Pons (tissue), 1 donor: ENCODE measurements at places on chromosomes 12 and 14.

DNA sequence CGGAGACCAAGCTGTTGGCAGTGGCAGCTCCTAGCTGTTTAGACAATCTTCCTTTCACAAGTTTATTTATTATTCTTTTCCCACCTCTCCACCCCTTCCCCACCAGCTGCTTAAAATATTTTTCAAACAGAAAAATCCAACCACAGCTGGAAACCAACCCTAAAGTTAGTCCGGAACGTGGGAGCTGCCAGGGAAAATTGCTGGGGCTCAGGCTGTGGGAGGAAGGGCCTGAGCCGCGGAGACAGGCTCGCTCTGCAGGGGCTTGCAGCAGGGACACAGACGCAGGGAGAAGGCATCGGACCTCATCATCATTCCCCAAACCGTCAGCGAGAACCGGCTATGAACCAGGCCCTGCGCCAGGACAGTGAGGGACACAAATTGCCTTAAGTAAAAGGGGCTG is 16.1 kb upstream of the TMEM106C start:
- no peak for DNase-seq

DNA sequence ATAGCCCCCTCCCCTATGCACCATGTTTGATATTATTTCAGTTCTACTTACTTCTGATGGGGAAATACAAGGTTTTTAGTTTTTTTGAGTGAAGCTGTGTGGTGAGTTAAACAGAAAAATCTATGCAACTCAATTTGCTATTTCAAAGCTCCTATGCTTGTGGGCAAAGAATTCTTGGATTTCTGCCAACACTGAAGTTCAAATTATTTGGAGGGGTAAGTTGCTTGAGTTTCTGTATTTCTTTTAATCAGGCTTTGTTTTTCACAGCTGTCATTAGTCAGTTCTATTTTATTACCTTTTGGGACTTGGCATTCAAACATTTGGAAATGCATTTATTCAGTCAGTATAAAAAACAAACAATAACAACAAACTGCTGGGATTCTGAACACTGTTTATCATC is 407.5 kb upstream of the MGAT4C start:
- no peak for DNase-seq

- peak; percentile 95 for DNase-seq
Observed at GRCh38 chr12:6937481-6938352, 5.9 kb upstream of the RNU7-1 start.

GRCh38 chr12:1862973-1863372 is 42.6 kb downstream of the LRTM2 start:
- no peak for DNase-seq

GRCh38 chr12:104643093-104643818 is 186.5 kb downstream of the CHST11 start:
- DNase-seq: peak; percentile 35

DNA sequence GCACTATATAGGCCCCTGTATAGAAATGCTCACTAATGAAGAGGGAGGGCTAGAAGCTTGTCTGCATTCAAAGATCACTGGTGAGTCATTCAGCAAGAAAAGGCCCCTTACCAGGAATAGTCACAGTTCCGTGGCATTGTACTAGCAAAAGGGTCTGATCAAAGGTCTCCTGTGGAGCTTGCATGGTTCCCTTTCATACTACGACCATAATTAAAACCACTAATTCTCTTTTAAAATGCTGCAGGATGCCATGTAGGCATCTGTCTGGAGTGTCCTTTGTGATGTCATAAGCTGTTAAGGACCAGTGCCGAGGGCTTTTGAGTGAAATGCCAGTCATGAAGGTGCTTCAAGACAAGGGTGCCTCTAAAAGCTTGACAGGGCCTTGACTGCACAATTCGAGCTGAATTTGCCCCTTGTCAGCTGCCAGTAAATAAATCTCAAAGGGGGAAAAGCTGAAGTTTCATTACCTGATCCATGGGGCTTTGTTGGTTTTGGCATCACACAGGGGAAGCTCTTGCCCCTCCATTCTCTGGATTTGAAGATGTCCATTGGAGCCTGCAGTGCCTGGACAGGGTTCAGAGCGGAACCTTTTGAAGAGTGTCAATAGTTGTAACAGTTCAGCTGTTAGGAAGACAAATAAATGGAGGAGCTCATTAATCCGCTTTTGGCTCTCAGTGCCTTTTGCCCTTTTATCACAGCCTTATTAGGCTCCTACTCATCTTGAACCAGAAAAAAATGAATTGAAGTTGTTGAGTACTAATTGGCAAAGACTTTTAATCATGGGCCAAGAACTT is 69.1 kb downstream of the TMEM260 start:
- DNase-seq: no peak
